ENCODE measurements at places on chromosomes 11 and 22.
A peak's percentile ranks its signal among the peaks of the same experiment; 100 is the strongest.

- no peak for DNase-seq
Observed at GRCh38 chr11:31817621-31818424, 6.7 kb upstream of the PAX6 start.

DNA sequence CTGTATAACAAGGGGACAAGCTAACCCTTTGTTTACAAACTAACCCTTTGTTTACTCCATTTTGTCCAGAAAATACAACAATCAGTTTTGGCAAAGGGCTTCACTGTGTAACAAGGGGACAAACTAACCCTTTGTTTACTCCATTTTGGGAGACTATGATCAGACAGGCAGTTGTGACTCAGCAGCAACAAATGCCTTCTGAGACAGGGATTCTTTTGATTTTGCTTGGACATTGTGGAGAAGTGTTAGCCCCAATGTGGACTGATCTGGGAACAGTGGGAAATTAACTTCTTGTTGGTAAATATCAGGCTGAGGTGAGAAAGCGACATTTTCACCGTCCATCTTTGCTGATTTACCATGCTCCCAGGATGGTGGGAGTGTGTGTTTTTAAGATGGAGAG is 983 bp downstream of the EHF start:
- no peak for DNase-seq

DNA sequence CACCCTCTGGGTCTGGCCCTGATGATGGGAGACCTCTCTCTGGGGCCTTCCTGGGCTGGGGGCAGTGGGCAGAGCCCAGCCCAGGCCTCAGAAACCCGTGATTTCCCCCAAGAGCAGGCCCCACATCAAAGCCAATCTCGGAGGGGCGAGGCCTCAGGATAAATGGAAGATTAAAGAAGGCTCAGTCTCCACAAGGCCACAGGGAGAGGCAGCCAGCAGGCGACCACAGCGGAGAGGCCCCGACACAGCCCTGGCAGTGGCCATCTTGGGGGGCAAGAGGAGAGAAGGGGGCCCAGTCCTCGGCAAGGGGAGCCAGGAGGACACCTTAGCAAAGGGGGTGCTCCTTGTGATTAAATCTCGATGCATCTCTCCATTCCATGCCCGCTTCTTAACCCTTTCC is 12.5 kb upstream of the CREB3L1 start:
- no peak for DNase-seq

GRCh38 chr22:42895087-42895486 is 38.0 kb upstream of the ARFGAP3 start:
- DNase-seq = no peak

DNA sequence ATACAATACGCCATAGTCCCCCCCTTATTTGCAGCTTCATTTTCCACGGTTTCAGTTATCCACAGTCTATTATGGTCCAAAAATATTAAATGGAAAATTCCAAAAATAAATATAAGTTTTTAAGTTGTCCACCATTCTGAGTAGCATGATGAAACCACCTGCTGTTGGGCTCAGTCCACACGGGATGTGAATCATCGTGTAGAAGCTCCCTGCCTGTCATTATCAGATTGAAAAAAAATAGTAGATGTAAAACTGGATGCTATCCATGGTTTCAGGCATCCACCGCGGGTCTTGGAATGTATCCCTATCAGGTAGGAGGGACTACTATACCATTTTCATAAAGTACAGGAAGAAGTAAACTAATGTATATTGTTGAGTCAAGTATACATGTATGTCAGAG is 127.4 kb downstream of the TTC17 start:
- no peak for DNase-seq

DNA sequence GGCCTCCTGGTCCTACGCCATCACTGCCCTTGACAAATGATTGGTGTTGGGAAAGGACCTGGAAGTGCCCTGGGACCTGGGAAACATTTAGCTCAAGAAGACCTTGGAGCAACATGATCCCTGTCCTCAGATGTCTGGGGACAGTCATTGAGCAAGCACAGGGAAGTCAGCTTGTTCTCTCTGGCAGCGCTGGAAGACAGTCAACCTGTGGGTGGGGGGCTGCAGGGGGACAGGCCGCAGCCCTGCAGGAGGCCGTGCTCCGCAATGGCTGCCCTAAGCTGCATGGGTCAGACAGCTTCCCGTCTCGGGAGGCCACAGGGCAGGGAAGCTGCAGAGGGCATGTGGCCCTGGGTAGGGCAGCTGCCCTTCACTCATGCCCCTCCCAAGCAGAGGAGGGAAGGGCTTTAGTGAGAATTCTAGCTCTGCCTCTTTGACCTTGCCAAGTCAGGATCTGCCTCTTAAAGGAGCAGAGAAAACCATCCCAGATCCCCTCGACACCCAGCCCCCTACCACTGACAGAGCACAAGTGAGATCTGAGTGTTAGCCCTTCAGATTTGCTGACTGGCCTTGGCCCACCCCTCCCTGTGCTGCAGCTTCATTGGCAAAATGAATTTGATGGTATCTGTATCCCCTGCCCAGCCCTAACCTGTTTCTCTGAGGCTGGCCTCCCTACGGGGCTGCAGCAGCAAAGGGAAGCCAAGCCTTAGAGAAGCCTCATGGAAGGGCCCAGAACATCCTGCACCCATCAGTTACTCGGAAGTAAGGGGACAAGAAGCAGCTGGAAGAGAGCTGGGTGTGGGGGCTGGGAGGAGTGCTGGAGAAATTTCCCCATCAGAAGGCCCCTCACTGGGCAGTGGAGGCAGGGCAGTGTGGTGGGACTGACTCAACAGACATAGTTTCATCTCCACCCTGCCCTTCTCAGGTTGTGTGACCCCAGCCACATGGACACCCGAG is 6.2 kb upstream of the SREBF2 start:
- no peak for DNase-seq

DNA sequence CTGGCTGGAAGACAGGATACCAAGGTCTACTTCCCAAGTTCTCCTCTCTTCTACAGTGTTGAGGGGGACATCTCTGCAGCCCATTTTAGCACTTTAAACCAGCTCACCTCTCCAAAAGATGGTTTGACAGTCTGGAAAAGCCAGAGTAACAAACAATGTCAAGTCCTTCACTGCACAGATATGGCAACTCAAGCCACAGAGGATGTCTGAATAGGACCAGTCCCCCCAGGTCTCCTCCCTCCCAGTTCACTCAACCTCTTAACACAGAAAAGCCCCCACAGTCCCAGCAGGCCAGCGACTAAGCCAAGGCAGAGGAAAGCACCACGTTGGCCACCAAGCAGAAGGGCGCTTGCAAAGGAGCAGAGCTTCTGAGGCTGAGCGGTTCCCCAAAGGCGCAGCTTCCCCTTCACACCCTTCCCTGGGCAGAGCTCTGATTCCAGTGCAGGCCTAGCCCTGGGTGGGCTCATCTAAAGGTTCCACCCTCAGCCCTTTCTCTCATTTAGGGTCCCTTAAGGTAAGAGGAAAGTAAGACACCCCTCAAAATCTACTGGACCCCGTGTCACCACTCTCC is 62.7 kb downstream of the PAK1 start:
- peak; percentile 43 for DNase-seq

DNA sequence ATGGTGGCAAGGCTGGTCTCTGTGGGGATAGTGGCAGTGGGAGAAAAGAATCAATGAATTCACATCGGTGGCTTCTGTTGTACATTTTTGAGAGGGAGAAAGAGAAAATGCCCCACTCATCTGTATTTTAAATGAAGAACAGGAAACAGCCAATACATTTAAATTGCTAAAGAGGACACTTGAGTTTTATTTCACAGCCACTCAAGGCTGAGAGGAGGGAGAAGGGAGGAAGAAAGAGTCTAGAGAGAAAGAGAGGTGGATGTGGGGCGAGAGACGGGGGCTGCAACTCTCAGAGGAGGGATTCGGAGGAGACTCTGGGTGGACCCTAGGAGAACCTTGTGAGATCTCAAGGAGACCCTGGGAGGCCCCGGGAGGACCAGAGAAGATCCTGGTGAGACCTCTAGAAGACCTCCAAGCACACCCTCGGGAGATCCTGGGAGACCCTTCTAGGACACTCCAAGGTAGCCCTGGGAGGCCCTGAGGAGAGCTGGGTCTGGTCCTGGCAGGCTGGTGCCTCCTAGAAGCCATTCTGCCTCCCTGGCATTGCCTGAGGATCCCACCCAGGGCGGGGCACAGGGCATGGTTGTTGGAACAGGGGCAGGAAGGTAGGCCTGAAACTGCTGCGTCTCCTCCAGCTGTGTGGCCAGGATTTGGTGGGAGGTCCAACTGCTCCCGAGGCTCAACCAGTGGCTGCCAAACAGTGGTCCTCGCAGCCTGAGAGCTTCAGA is 91.0 kb upstream of the SHISAL1 start:
- no peak for DNase-seq

DNA sequence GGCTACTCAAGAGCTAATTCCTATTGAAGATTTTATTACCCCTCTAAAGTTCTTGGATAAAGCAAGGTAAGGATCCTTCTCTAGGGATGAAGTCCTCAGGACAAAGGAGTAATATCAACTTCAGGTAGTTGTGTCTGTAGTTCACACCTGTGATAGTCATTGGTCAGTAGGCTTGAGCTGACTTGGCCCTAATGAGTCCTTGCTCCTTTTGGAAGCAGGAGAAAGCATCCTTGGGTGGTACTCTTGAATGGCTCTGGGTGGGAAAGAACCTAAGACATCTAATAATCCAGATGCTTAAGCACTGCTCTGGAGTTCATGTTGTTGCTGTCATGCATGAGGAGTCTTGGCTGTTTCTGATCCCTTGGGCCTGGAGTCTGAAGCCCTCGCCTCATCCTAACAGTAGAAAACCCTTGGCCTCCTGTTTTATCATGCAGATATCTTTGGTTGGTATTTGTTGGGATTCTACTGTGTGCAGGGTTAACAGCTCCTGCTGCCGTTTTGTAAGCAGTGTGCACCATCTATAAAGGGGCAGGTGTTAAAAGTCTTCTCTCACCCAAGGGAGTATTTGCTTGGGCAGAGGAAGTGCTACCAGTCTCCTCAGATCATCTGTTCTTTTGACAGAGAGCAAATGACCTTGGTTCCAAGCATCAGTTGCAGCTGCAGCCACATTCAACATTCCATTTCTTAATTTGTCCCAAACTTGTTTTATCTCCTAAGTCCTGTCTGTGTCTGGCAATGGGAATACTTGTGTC is 2.7 kb downstream of the MRPL40 start:
- DNase-seq = no peak

- peak; percentile 77 for DNase-seq
Observed at GRCh38 chr11:9265211-9266131, at the start of gene DENND5A. DENND5A (minus strand) TSS chr11:9265350; CDS start chr11:9265069, 281 bp downstream.

GRCh38 chr22:35620624-35621251 is 3.6 kb upstream of the MB start:
- no peak for DNase-seq

GRCh38 chr11:75966537-75967287 is 151.7 kb downstream of the UVRAG start:
- no peak for DNase-seq

DNA sequence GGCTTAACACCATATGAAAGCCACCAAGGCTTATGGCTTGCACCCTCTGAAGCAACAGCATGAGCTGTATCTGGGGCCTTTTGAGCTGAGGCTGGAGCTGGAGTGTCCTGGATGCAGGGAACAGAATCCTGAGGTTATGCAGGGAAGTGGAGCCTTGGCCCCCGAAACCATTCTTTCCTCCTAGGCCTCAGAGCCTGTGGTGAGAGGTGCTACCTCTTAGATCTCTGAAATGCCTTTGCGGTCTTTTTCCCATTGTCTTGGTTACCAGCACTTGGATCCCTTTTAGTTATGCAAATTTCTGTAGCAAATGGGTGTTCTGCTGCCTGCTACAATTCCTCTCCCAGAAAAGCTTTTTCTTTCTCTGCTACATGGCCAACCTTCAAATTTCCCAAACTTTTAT is 72.7 kb upstream of the CLPB start:
- no peak for DNase-seq

- DNase-seq = no peak
Observed at GRCh38 chr11:104734998-104735397, 163.3 kb downstream of the CASP12 start.

DNA sequence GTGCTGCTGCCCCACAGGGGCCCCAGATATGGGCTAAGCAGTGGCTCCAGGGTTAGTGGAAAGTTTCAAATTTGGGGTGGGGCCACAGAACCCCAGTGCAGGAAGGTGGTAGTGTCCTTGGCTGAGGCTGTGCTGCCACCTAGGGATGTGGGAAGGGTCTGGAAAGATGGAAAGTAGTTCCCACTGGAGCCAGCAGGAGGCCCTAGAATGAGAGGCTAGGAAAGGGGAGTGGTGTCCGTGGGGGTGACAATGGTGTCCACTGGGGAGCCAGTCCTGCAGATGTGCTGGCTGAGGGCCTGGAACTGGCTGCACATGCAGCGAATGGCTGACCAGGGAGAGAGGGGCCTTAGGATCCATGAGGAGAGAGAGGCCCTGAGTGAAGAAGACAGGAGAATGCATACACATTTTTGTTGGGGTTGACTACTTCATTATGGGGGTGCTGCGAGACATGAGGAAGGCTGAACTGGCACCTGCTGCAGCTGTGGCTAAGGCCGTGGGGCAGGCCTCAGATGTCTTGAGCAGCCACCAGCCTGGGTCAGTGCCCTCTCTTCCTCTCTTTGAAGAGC is 21.1 kb downstream of the RFPL3 start:
- no peak for DNase-seq

DNA sequence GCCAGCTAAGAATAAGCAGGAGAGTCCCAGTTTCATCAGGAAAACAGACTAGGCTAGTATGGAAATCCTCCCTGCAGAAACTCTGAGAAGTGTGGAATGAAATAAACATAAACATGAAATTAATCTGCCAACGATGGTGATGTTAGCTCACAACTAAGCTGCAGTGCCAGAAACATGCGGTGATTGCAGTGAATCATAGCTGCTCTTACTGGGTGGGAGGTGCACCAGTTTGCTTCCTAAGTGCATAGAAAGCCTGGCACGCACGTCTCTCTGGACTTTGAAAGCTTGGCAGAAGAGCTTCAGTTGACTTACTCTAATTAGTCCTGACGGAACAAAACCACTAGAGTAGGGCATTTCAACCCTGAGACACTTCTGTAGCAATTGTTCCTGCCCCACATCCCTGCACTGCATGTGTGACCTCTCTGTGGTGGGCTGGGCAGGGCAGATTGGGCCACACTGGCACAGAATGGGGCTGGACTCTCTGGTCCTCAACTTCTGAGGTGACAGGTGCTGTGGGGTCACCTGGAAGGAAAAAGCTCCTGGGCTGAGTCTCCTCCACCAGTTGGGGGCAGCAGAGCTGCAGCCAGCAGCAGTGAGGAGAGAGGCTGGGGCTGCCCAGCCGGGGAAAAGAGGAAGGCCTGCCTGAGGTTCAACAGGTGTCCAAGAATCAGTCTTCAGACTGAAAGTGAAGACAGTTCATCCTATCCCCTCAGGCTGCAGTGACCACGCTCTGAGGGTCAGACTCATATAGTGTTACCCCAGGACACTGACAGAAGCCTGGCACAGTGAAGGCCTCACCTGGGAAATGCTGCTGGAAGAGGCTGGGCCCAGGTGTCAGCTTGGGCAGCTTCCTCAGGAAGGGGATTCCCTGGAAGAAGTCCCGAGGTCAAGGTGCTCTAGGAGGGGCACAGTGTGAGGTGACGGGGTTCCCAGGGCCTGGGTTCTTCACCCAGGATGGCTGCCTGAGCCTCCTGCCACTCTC is 40.5 kb downstream of the GGTLC2 start:
- no peak for DNase-seq

GRCh38 chr11:108818971-108819370 is 154.1 kb downstream of the DDX10 start:
- no peak for DNase-seq

GRCh38 chr11:103602840-103603239 is 433.6 kb upstream of the DDI1 start:
- no peak for DNase-seq
